CD4-positive, alpha-beta T cell treated with Interleukin-10 for 1 hour (primary cell): ENCODE measurements at places on chromosomes 12 and 14.
A peak's percentile ranks its signal among the peaks of the same experiment; 100 is the strongest.

DNA sequence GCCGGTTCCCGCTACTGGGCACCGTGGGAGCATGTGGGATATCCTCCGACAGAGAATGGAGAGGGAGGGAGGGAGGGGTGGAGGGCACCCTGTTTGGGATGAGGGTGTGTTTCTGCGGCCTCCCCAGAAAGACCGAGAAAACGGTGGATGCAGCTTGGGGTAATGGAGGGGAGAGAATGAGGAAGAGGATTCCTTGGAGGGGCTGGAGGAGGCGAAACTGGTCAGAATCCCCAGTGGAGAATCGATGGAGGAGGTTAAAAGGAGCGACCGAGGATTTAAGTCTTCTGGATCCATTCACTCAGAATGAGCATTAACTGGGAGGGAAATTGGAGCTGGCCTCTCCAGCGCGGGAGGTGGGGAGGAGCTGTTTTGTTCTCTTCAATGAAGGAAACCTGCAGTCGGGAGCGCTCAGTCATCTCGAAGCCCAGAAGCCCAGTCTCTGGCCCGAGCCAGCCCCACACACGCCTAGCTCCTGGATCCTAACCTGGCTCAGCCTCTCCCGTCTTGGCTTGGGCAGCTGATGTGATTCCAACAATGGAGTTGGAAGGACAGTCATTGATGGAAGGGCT, 581 bp downstream of the ARG2 start:
- DNase-seq = no peak

DNA sequence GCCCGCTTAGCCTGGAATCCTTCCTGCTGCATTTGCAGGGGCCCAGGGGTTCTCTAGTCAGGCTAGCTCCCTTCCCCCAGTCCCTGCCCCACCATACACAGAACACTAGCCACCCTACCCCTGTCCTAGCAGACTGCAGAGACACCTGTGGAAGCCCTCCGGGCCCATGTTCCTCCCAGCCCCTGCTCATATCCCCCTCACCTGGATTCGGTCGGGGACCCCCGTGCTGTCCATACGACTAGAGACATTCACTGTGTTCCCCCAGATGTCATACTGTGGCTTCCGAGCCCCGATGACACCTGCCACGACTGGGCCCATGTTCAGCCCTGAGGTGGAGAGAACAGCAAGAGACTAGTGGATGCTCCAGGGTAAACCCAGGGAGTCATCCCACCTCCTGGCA, 20.2 kb downstream of the ADCY6 start:
- DNase-seq = no peak

DNA sequence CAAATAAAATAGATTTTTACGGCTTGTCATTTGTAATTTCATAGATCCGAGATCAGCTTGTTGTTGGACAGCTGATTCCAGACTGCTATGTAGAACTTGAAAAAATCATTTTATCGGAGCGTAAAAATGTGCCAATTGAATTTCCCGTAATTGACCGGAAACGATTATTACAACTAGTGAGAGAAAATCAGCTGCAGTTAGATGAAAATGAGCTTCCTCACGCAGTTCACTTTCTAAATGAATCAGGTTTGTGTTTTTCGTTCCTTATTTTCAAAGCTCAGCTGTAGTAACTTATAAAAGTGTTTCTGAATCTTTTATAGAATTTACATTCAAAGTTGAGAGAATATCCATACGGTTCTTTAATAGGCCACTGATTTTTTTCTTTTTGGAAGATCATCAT, 89.1 kb downstream of the LRRK2 start:
- DNase-seq = no peak

GRCh38 chr14:22753586-22753985, 12.9 kb upstream of the OXA1L start:
- DNase-seq = no peak

GRCh38 chr14:61750708-61751474, 11.3 kb upstream of the SNAPC1 start:
- peak; percentile 81 for DNase-seq

DNA sequence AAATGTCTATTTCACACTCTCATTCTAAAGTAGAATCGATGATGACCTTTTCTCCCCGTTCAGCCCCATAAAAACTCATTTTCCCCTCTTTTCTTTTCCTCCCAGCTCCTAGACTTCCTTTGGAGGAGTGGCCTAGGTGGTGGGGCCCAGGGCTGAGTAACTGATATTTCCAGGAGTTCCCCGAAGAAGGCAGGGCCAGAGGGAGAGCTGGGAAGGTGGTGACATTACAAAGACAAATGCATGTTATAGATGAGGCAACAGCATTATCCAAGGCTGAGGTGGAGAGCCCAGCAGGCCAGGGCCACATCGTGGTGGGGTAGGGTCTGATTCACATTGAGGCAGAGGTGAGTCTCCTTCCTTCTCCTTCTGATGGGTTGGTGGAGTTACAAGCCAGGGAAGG, 22.2 kb upstream of the HDAC7 start:
- no peak for DNase-seq

DNA sequence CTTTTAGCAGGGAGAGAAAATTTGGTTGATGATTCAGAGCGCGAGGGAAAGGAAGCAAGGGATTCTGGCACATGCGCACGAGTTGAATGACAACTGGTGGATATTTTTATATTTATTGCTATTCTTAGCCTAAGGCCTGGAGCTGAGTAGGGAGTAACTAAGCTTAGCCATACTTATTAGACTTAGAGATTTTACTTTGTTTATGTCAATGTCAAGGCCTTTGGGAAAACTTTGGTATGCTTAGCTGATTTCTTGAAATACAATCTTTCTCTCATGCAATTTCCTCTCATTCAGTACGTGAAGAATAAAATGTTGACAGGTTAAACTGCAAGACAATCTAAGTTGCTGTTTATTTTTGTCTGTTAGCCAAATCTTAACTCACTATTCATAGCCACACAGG, 101.1 kb downstream of the CRADD start:
- no peak for DNase-seq

GRCh38 chr12:25293653-25294052, 42.9 kb upstream of the KRAS start:
- DNase-seq = no peak

DNA sequence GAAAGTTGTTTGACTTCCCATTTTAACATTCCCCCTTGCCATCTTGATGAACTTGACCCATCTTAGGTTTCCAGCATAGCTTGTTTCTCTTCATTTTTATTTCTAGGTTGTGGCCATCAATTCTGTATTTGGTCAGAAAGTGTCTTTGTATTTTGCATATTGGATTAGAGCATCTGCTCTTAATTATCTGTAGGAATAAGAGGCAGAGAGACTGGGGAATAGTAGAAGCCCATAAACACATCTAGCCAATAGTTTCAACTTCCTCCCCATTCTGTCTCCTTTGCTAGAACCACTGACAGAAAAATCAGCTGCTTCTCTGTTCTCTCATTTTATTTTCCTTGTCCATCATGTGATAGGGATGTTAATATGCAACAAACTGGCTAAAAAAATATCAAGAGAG, 8.2 kb downstream of the SOCS2 start:
- DNase-seq = no peak

DNA sequence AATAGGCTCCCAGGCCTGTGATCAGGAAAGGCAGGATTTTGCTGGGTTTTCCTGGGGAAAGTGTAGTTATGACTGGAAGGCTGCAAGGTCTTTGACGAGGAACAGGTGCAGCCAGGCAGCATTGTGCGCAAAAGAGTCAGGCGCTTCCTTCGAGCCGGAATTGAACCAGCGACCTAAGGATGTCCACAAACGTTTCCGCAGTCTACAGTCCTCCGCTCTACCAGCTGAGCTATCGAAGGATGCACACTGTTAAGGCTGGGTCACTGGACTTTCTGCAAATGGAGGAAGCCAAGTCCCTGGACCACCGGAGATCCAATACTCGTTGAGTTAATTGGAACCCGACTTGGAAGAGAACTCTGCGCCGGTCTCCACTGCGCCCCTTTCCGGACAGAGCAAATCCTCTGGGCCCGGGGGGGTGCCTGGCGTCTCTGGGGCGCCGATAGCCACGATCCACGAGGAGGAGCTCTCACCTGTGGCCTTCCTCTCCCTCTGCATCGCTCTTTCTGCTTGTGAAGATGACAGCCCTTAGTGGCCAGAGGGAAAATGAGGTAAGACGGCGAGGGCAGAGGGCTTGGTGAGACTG, 18.4 kb upstream of the OR6S1 start:
- no peak for DNase-seq

DNA sequence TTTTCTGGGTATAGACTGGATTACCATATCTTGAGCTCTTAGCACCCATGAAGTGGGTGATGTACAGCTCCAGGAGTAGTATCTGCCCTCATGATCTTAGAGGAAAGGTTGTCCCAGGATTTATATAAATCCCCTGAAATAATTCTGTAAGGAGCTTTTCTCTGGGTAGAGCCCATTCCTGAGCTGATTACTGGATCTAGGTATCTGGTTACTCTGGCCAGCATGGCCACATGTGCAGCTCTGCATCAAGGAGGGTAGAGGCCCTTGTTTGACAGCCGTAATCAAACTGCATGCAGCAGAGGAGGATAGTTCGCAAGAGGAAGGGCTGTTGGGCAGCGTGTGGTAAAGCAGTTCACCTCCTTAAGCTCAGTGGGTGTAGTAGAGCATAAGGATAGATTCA, 8.5 kb downstream of the COX14 start:
- no peak for DNase-seq

DNA sequence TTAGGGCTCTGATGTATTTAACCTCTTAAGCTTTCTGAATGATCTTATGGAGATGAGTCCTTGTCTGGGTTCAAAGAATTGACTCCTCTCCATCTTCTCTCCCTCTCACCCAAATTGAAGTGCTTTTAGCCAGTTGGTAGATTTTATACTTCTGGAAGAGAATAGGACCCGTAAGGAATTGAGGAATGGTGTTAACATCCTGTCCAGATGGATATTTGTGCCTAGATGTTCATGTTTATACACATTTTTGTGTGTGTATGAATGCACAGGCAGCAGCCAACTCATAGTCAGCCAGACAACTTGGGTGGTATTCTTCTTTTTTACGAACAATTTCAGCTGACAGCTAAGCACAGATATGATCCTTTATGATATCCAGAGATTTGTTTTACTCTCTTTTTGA, 449.6 kb upstream of the RGS6 start:
- no peak for DNase-seq

DNA sequence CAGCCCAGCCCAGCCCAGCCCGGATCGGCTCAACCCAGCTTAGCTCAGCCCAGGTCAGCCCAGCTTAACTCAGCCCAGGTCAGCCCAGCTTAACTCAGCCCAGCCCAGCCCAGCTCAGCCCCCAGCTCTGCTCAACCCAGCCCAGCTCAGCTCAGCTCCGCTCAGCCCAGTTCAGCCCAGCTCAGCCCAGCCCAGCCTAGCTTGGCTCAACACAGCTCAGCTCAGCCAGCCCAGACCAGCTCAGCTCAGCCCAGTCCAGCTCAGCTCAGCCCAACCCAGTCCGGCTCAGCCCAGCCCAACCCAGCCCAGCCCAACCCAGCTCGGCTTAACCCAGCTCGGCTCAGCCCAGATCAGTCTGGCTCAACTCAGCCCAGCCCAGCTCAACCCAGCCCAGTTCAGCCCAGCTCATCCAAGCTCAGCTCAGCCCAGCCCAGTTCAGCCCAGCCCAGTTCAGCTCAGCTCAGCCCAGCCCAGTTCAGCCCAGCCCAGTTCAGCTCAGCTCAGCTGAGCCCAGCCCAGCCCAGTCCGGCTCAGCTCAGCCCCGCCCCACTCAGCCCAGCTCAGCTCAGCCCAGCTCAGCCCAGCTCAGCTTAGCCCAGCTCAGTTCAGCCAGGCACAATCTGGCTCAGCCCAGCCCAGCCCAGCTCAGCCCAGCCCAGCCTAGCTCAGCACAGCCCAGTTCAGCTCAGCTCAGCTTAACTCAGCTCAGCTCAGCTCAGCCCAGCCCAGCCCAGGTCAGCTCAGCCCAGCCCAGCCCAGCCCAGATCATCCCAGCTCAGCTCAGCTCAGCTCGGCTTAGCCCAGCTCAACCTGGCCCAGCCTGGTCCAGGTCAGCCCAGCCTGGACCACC, 331.7 kb downstream of the TMEM121 start:
- peak; percentile 43 for DNase-seq

- no peak for DNase-seq
Observed at GRCh38 chr12:1474041-1474573, 120.3 kb downstream of the FBXL14 start.

DNA sequence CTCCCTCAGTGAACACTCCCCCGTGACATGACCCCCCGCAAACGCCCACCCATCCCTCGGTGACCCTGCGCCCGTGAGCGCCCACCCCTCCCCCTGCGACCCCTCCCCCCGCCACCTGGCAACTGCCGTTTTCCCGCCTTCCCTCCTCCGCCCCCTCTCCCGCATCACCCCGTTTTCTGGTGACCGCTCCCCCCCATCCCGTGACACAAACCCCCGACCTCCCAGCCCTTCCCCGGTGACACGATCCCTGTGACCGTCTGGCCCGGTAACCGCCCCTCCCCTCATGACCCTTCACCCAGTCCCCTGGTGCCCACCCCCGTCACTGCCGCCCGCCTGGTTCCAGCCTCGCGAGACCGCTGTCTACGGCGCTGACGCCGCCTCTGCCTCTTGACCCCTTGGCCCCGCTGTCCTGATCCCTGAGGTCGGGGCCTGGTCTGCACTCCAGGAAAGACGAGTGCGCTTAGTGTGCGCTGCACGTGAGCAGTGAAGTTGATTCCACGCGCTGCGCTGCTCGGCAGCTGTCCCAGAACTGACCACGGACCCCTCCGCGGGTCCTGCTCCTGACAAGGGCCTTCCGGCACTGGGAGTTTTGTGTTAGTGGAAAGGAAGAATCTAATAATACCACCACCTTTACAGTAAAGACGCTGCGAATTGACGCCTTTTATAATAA, 59.4 kb downstream of the DDX51 start:
- peak; percentile 60 for DNase-seq

- DNase-seq = peak; percentile 84
Observed at GRCh38 chr14:77032844-77033621, 4.5 kb upstream of the IRF2BPL start.

DNA sequence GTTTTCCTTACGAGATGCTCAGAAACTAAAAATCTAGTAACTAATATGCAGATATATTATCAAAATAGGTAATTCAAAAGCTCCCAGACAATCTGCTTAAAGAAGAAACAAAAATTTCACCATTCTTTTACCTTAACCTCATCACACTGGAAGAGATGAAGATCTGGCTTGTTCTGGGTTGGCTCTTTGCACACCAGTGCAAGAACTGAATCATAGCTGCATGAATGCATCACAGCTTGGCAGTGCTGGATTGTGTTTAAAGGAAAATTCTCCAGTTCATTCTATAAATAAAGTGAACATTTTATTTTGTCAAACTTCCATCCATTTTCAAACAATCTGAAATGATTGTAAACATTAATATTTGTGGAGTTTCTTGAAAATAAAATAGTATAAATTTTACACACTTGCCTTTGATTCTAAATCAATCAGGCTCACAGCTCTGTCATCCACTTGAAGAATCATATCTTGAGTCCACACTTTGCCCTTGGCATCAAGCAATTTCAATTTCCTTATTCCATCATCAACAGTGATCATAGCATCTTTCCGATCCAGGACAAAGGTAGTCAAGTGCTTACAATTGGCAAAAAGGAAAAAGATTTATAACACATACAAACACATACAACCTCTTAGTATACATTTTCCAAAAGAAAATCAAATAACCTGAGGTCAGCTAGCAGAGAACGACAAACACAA, 119.8 kb downstream of the EPS8 start:
- no peak for DNase-seq

GRCh38 chr14:46769292-46769691, 117.7 kb upstream of the RPL10L start:
- DNase-seq = no peak
